ENCODE measurements at places on chromosomes 3 and 15.

GRCh38 chr3:42780892-42781700 is 8.0 kb upstream of the CCDC13 start:
- DNase-seq, result peak; percentile 40

DNA sequence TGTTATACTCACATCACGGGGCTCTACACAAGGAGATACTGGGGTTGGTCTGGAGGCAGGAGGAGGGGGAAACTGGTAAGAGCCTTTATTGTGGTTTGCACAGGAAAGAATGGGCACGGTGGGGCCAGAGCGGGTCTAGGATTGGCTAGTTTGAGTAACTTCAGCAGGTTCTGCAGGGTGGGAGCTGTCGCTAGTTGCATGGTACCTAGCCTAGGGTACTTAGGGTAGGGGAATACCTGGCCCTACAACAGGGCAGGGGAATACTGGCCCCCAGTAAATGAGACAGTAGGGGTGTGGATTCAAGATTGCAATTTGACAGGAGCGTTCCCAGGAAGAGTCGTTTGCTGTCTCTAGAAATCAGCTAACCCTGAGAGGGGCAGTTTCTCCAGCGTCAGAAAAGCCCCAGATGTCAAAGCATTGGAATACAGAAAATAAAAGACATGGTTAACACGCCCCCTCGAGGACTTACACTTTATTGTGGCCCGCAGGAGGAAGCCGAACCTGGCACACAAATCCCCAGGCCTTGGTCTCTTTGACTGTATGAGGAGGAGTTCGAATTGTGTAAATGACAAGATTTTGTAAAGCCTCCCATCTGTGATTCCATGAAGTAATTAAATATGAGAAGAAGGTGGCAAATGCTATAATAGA is 32.0 kb downstream of the ST8SIA2 start:
- DNase-seq, result no peak

GRCh38 chr3:123475786-123476185 is 26.9 kb upstream of the ADCY5 start:
- no peak for DNase-seq

DNA sequence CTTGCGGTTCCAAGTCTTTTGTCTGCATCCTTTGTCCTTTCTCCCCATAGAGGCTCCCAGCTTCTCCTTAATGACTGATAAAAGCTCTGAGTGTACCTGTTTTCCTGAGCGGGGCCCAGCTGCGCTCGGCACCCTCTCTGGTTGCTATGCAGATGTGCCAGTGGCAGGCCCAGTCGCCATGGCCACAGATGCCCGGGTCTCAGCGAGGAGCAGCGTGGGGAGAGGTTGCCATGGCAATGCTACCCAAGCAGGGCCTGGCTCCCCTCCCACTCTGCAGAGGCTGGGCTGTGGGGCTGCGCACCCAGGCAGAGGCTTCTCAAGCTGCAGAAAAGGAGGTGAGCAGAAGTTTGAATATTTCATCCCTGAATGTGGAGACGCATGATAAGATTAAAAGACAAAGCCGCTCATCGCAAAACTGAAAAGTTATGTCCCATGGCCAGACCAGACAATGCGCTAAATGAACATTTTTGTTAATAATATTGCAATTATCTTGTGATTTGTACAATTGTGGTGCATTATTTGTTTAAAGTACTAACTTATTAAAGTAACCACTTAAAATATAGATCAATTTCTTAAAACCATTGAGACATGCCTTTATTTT is 66.1 kb downstream of the TPRA1 start:
- DNase-seq, result no peak

DNA sequence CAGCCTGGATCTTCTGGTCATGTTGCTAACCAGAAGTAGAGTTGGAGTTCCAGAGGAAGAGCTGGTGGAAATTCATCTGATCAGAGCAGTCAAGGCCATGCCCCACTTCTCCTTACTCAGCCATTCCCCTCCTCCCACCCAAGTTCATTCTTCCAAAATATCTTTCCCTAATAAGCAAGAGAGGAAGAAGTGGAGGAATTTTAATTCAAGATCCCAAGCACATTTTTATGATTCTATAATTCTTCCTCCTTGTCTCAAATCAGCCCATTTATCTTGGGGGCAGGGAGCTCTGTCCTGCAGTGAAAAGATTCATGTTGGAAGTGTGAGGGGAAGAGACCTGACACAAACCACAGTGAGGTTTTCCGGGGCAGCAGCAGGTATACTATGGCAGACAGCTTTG is 85.0 kb upstream of the GALNT15 start:
- DNase-seq, result no peak

Data from effector CD4-positive, alpha-beta T cell (primary cell).